ENCODE measurements at places on chromosomes 1 and 21.

- DNase-seq, result no peak
Measured at GRCh38 chr21:29224006-29224405, 74.7 kb upstream of the BACH1 start.

DNA sequence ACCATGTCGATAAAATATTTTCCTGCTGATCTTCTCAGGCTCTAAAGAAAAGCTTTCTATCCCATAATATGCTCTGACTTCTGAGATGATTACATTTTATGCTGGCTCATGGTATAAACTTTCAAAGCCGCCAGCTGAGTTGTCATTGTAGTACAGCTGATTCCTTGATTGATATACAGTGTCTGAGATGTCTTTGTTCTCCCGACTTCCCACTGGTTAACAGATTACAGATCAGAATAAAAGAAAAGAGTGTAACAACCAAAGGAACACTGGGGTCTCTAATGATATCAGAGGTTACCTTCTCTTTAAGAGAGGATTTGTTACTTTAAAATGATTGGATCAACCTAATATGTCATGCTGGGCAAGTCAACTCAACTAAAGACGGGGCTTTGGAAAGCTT is 485.4 kb upstream of the LRRC7 start:
- DNase-seq, result no peak

DNA sequence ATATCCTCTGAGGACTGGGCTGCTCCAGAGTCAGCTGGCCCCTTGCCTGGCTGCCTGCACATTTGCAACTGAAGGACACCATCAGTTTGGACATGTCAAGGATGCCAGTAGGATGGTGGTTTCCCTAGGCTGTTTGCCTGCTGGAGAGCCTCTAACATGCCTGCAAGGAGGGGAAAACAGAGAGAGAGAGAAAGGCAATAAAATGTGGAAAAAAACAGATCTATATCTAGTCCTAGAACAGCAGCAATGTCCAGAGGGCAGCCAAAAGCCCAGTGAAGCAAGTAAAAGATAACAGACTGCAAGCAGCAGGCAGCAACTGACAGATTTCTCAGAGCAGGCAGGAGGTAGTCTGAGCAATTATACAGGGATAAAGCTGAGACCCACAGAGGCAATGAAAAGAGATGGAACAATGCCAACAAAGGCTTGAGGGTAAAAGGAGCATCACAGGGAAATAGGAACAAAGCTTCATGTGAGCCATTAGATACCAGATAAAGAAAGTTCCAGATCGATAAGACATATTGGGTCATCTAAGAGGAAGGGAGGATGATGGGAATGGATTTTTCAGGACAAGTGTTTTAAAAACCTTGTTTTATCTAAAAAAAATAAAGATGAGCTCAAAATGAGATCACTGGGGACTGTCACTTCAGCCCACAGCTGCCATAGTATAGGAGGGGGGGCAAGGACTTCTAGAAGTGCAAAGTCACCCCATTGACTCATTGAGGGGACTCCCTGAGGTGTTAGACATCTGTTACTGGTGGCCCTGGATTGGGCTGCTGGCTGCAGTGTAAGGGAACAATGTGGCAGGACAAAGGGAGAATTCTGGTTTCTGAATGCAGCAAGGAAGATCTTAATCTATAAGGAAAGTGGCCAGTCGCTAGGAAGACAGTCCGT is 38.6 kb upstream of the GADD45A start:
- no peak for DNase-seq

- no peak for DNase-seq
Measured at GRCh38 chr1:230350208-230350921, 75.8 kb downstream of the PGBD5 start.

GRCh38 chr1:112371775-112372174 is 24.2 kb upstream of the CTTNBP2NL start:
- no peak for DNase-seq

DNA sequence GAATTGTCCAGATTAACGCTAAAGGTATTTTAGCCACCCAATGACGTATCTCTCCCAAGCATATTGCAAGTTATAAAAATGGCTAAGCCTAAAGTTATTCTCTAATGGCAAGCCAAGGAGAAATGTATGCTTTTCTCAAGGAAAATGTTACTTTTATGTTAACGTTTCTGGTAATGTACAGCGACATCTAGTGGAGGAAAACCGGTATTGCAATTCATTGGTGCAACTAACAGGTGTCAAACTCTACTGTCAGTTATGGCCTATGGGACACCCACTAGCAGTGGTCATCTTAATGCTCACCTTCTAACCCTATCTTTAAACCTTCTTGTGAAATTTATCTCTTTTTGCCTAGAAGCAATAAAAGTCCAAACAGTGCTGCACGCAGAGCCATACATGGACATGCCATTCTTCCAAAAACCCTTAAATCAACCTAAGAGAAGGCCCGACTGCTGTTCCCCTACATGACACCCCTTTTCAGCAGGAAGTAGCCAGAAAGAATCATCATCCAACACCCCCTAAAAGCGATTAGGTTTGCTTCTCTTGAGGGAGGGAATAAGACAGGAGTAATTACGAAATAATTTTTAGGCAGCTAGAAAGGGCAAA is 68.7 kb upstream of the LRIF1 start:
- DNase-seq, result peak; percentile 35

DNA sequence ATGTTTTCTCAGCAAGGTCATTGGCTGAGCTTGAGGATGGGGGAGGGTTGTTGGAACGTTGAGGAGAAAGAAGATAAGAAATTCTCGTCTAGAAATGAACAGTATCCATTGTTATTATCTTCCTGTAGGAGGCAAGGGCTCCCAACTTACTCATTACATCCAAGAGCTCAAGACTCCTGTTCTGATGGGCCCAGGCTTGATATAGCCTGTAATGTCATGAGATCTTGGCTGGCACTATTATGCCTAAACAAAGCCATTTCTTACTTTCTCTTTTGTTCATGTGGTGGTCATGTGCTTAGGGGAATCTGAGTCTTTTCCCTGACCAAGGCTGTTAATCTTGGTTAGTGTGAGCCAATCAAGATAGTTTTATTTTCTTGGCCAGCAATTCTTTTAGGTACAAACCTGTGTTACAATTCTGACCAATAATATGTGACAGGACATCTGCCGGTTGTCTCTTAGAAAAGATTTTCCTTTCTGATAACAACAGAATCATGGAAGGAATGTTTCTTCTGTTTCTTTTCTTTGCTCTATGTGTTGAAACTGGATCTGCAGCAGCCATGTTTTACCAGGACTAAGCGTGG is 15.2 kb upstream of the IGSF3 start:
- no peak for DNase-seq

DNA sequence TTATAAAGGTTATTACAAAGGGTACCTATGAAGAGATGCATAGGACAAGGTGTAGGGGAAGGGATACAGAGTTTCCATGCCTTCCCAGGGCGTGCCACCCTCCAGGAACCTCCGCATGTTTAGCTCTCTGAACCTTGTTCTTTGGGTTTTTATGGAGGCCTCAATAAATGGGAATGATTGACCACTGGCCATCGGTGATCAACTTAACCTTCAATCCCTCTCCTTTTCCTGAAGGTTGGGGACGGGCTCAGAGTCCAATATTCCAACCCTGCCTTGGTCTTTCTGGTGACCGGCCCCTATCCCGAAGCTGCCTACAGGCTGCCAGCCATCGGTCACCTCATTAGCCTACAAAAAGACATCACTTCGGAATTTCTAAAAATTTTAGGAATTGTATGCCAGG is 11.7 kb downstream of the CD244 start:
- no peak for DNase-seq

- DNase-seq, result no peak
Measured at GRCh38 chr1:54809496-54810074, 8.5 kb upstream of the TTC22 start.

- DNase-seq, result no peak
Measured at GRCh38 chr1:11134251-11134897, 34.7 kb upstream of the EXOSC10 start.

Measured in stimulated activated naive CD8-positive, alpha-beta T cell treated with anti-CD3 and anti-CD28 coated beads, Interleukin-15, Interleukin-2, amounts not matched to agents 100 U/mL and 50 U/mL, for 24 hours (primary cell).